K562 (cell line): ENCODE measurements at places on chromosomes 3 and 15.

DNA sequence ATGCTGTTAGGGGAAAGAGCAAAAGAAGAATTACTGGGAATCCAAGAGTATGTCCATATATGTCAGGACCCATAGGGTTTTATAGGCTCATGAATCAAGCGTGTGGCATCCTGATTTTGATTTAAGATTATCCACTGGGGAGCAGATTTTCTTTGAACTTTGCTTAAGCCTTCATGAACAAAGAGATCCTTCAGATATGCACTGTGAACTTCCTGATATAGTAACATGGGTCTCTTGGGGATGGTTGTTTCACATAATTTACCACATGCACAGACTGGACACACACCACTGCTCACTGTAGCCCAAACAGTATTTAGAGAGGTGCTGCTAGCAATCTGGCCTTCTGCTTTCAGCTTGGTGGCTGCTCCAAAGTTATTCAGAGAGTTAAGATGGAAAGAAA lies 200.9 kb upstream of the ZPLD1 start:
- DNase-seq = no peak

- no peak for DNase-seq
These were observed 867.1 kb downstream of the NAALADL2 start for GRCh38 chr3:175726228-175726627.

GRCh38 chr15:62046078-62046743 lies 14.0 kb downstream of the VPS13C start:
- no peak for DNase-seq

DNA sequence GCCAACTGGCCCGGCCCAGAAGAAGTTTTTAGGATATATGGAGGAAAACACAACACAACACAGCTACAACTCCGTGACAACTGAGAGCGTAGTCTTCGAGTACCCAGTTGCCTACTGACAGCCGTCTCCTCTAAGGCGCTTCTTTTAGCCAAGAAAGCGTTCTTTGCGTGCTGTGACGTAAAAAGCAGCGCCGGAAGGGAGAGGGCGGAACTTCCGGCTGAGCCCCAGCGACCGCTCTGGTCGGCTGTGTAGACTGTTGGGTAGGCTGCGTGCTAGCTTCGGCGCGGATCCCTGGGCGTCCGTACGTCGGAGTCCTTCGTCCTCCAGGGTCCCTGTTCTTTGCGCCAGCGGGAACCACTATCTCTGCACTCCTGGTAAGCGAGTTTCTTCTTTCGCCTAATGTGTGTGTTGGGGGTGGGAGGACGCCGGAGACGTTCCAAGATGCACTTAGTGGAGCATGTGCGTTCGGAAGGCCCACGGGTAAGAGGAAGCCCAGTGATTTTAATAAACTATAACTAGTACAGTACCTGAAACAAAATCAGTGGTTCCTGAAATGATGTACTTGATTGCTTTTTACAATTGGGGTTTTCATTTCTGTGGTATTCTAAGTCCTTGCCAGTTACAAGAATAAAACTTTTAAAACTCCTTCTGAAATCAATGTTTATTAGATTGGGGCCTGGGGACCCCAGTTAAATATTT lies at the start of gene TRMT10C:
Gene TRMT10C, plus strand, starts transcription at position 239 of the 699 bp plus-strand sequence. CDS start 2,914 bp downstream, outside the sequence.
- DNase-seq = peak; percentile 93

DNA sequence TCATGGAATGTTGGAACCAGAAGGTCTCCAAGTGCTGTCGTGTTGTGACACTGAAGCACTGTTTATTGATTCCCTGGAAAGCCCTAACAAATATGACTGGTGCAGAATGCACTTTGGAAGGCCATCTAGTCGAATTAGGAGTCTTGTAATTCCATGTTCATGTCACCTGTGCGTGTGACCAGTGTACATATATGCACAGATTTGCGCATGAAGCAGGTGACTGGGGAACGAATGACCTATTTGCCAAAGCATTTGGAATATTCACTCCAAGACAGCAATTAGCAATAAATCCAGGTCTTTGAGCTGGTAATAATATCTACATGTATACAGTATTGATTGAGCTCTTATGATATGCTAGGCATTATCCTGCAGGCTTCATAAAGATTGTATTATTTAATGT lies 177.5 kb upstream of the PFN2 start:
- DNase-seq = no peak

DNA sequence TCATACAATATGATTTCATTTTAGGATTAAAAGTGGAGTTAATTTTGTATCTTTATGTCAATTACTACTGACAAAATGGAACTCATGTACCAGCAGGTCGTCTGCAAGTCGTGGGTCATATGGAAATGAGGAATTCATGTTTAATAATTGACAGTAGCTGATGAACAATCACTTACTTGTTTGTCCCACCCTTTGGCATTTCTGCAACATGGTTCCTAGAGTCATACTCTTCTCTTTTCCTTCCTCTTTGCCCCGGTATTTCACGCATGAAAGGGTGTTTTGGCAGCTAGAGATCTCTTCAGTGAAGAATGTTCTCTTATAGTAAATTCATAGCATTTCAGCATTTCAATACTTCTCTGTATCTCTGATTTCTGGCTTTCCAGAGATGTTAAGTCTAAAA lies 133.3 kb upstream of the SLC24A5 start:
- no peak for DNase-seq

DNA sequence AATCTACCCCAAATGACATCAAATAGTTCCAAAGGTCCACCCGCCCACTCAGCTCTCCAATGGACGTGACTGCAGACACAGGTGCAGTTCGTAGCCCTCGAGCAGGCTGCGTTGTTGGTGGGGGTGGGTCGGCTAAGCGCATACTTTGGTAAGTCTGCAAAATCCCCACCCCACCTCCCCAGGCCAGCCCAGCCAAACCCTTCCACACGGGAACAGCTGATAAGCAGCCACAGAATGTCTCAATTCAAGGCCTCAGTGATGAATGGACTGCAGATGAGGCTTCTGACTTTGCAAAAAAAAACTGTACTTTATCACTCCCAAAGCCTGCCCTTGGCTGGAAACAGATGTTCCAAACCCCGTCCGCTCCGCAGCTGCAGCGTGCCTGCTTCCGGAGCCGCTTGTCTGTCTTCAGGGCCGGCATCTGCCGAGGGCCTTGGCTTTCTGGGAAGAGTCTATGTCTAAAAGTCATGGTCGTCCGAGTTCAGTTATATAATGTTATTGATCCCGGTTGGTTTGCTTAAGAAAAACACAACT lies 38.2 kb downstream of the PCSK6 start:
- peak; percentile 91 for DNase-seq

DNA sequence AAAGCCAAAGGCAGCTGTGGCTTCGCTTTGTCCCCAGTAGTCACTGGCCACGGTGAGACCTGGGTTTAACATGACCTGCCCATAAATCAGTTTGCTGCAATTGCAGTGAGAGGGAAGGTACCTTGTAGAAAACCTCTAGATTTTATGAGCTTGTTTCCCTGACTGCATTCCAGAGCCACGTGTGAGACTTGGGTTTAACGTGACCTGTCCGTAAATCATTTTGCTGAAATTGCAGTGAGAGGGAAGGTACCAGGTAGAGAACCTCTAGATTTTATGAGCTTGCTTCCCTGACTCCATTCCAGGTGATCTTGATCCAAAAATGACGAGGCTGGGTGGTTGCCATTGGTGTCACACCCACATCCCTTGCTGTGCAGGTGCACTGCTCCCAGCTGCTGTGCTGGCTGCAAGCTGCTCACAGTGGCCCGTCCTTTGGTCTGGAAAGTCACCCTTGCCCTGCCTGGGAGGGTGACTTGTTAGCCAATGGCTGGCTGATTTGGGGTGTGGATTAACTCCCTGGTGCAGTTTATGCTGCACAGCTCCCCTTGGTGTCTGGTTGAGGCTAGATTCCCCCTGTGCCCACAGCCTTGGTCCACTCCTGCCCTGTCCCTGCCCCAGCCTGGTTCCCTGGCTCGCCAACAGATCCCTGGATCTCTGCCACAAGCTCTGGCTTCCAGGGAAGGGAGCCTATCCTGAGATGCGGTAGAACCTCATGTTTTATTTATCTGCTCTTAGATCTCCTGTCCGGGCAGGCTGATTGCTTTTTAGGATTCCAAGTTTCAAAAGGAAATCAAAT lies 192.7 kb upstream of the CTDSPL start:
- DNase-seq = no peak

- DNase-seq = no peak
These were observed 49.4 kb downstream of the CHCHD6 start for GRCh38 chr3:126753191-126754160.

- DNase-seq = no peak
These were observed 58.3 kb downstream of the EIF3J start for GRCh38 chr15:44595246-44595645.

DNA sequence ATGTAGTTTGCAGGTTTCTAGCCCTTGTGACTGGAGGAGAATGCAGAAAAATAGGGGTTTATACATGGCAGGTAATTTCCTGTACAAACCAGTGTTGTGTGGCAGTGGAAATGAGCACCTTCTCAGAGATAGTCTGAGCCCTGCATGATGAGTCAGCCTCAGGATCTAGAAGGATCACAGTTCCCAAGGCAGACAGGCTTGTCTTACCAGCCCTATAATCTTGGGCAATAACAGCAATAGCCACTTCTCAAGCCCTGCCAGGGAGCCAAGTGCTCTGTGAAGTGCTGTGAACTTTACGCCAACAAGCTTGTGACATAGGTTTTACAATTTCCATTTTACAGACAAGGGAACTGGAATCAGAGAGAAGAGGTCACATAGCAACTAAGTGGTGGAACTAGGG lies 89.4 kb downstream of the CD47 start:
- no peak for DNase-seq

DNA sequence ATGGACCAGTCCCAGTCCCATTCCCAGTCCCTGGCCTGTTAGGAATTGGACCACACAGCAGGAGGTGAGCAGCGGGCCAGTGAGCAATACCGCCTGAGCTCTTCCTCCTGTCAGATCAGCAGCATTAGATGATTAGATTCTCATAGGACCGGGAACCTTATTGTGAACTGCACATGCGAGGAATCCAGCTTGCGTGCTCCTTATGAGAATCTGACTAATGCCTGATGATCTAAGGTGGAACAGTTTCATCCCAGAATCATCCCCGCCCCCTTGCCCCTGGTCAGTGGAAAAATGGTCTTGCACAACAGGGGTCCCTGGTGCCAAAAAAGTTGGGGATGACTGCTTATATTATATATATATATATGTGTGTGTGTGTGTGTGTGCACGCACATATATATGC lies 63.1 kb downstream of the IFT57 start:
- DNase-seq = no peak

GRCh38 chr3:15120986-15121385 lies 22.0 kb upstream of the RBSN start:
- DNase-seq = no peak

DNA sequence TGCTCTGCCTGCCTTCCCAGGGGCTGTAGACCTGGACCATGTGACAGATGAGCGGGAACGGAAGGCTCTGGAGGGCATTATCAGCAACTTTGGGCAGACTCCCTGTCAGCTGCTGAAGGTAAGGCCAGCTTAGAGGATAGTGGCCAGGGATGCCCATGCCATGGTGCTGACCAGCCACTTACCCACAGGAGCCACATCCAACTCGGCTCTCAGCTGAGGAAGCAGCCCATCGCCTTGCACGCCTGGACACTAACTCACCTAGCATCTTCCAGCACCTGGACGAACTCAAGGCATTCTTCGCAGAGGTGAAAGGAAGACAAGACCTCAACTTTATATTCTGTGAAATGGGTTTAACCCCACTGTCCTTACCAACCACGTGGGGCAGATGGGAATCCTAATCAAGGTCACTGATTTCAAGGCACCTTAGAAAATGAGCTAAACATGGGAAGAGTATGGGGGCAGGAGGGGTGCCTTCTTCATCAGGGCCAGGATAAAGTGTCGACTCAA lies 26.7 kb downstream of the NBEAL2 start:
- no peak for DNase-seq

DNA sequence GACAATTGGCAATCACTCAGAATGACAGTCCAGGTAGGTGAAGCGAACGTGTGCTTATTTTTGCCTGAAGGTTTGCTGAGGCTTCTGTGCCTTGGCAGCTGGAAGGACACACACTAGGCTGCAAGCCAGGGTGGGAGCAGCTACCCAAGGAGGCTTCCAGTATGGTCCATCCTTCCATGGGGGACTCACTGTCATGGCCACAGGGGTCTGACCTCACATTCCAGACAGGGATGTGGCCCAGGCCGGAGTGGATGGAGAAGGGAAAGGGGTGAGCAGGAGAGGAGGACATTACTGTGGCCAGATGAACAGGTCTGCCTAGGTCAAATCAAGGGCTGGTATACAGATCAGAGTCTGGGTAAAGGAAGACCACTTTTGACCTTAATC lies 247.7 kb downstream of the ADAMTS17 start:
- no peak for DNase-seq

DNA sequence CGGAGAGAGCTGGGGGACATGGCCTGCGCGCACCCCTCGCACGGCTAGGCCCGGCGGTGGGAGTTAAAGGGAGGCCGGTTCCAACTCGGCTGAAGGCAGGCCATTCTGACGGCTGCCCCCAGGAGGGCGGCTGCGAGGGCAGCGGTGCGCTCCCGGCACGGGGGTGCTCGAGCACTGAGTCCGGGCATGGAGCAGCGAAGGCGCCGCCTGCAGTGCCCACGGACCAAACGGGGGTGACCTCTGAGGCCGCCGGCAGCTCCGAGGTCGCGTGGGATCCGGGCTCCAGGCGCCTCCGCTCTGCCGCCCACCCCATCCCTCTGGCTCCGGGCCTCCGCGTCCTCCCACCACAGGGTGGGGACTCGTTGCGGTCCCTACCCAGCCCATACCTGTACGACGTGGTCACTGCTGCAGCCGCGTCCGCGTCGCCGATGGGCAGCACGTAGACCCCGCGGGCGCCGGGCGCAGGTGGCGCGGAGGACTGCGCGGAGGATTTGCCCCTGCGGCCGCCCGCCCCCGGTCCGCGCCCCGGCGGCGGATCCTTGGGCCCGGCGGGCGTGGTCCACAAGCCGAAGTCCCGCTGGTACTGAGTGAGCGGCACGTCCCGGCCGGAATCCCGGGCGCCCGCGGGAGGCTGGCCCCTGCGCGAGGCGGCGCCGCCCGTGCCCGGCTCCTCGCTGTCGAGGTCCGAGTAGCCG lies 469 bp downstream of the MAP6D1 start:
- no peak for DNase-seq

GRCh38 chr3:172513488-172513887 lies 9.7 kb downstream of the TNFSF10 start:
- DNase-seq = no peak

DNA sequence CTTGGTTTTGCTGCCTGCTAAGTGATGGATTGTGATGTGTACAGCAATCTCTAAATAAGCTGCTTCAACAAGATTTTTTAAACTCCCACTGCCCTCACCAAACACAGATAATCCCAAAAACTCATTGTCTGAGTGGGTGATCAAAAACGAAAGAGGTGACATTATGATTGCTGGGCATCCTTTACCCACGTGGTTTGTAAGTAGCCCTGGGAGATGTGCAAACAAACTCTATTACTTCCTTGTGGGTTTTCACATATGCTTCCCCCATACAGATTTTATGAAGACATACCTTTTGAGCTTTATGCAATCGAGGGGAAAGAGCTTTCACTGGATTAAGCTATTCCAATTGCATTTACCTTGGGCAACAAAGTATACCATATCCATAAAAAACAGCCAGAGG lies 1000.4 kb downstream of the FHIT start:
- DNase-seq = no peak

DNA sequence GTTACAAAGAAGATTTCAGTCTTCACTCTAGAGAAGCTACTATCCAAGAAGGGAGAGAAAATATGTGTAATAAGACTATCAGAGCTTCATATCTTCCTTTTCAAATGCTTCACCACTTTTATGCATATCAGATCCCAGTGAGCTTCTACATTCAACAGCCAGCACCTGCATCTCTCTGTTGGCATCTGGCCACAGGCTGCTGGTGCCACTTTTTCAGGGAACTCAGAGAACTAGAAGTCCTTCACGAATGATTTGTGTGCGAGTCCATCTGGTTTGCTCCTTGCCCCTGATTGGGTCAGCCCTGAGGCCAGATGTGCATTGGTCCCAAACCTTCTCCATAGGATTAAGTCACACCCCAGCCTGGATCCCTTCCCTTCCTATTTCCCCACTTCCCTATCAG lies 22.1 kb downstream of the SNTN start:
- DNase-seq = no peak
